HTR-8/SVneo (cell line): ENCODE measurements at places on chromosomes 6 and 20.

- no peak for DNase-seq
Observed at GRCh38 chr6:51299621-51300380, 481.1 kb downstream of the TFAP2B start.

GRCh38 chr6:16822529-16822928, 61.3 kb upstream of the ATXN1 start:
- DNase-seq, result no peak

DNA sequence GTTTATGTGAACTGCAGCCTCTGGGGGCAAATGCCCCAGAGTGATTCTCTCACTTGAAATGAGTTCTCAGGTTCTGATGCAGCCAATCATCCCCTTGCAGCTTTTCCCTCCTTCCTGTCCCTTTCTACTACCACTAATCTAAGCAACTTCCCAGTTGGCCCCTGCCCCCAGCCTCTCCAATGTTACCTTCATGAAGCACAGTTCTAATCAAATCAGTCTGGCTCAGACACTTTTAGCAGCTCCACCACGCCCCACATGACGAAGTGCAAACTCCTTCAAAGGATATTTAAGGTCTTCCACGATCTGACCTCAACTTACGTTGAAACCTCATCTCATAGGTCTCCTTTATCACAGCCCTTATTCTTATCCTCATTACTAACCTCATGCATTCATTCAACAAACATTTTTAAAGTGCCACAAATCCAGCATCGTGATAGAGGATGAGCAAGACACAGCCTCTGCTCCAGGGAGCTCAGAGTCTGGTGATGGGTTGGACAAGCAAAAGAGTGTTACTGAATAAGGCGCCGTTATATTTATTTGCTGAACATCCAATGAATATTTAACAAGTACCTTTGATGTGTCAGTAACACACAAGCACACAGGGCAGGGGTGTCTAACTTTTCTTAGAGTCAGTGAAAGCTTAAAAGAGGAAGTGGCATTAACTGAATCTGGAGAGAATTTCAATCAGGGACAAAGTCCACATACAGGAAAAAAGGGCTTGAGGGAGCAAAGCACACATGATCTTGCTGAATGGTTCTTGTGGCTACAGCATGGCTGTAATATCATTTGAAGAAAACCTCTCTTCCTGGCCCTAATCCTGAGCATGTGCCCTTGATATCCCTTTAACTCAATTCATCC, 20.4 kb upstream of the DTNBP1 start:
- DNase-seq, result no peak

- DNase-seq, result no peak
Observed at GRCh38 chr6:143432588-143432987, 17.9 kb downstream of the ADAT2 start.
